ENCODE measurements at places on chromosomes 4 and X.

- no peak for DNase-seq
These were observed 95.5 kb downstream of the SOWAHB start for GRCh38 chr4:76802236-76803021.

- DNase-seq: no peak
These were observed 763 bp upstream of the PRRG1 start for GRCh38 chrX:37348231-37348970.

DNA sequence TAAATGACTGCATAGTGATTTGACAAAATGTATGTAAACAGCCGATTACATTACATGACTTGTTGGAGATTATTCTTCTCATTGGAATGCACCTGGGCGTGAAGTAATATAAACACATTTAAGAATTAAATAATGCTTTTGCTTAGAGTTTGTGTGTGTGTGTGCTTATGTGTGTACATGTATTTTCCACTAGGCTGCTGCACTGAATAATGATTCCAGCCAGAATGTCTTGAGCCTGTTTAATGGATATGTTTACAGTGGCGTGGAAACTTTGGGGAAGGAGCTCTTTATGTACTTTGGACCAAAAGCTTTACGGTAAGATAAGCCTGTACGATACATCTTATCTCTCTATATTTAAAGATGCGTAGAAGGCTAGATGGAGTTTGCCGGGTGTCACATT lies 12.6 kb downstream of the NEIL3 start:
- DNase-seq: no peak

DNA sequence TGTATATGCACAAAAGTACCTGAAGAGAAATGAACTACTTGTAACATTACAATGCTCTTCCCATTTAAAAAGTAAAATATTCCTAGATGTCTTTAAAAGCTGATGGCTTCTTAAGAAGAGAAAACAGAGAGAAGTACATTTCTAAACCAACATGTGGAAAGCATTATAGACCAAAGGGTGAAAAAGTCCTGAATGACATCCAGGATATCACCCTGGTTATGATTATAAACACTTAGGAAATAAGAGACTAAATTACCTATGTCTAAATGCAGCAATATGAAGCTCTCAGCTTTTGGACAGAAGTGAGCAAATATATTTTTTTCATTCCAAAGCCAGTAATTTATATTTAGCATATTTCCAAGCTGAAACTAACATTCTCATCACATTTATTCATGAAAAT lies 21.7 kb upstream of the EGFL6 start:
- no peak for DNase-seq

DNA sequence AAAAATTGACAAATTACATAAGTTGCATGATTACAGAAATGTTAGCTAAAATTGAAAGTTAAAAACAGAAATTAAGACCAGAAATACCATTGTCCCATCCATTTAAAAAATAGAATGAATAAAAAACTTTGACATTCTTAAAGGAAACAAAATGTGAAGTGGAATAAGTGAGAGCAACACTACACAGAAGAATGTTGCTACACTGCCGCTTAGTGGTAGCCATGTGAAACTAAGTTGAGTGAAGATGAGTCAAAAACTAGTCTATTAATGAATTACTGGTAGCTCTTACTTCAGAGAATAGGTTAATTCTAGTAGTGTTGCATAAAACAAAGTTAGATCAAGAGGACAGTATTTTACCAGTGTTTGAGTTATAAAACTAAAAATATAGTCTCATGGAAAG lies 571.0 kb upstream of the KLHL4 start:
- no peak for DNase-seq

- no peak for DNase-seq
These were observed 12.1 kb upstream of the RUFY3 start for GRCh38 chr4:70709611-70710205.

- DNase-seq: no peak
These were observed 14.6 kb upstream of the ZNF630 start for GRCh38 chrX:48086082-48086481.

DNA sequence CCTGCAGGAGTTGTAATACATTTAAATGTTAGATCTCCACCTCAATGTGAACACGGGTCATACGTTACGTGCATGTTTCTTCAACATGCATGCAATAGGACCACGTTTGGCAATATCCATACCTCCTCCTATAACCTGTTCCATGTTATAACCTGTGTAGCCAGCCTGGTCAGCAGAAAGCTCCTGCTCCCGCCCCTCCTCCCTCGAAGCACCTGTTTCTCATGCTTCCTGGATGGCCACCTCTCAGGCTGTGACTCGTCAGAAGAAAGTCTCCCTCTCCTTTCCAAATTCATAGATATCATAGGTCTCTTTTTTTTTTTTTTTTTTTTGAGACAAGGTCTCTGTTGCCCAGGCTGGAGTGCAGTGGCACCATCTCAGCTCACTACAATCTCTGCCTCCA lies 96.5 kb downstream of the HMX1 start:
- DNase-seq: no peak

- DNase-seq: no peak
These were observed 131.6 kb downstream of the CEP135 start for GRCh38 chr4:56080384-56080783.

GRCh38 chr4:123495530-123495929 lies 98.9 kb downstream of the SPRY1 start:
- no peak for DNase-seq

- no peak for DNase-seq
These were observed 1131.6 kb upstream of the PCDH7 start for GRCh38 chr4:29588617-29589016.

GRCh38 chr4:98110214-98110613 lies 33.1 kb downstream of the STPG2 start:
- no peak for DNase-seq

- DNase-seq: no peak
These were observed 6.9 kb downstream of the ANXA10 start for GRCh38 chr4:168099195-168099594.

DNA sequence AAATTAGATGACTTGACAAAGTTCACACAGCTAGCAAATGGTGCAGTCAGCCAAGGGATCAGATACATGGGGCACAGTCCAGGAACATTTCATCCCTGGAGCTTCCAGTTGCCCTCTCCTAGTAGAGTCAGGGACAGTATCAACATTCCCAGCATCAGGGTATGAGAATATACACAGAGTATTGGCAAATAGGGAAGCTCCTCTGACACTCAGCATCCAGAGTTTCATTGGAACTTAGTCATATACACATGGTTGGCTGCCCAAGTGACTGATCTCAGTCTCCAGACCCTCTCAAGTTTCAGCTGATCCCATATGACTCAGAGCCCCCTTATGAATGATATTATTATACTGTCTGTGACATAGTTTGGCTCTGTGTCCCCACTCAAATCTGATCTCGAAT lies 13.7 kb upstream of the KCTD8 start:
- DNase-seq: no peak

- no peak for DNase-seq
These were observed 163.3 kb downstream of the MID1 start for GRCh38 chrX:10457092-10457491.

DNA sequence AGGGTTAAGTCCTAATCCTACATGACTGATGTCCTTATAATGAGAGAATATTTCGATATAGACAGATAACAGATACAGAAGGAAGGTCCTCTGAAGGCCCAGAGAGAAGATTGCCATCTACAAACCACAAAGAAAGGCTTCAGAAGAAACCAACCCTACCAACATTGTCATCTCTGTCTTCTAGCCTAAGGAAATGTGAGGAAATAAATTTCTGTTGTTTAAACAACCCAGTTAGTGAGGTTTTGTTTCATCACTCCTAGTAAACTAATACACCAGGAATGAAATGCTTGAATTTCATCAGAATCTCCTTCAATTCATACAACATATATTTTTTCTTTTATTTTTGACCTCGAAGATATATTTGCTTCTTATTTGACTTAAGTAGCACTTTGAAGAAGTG lies 1527.8 kb downstream of the STIM2 start:
- no peak for DNase-seq

GRCh38 chrX:18894156-18894555 lies 89.8 kb downstream of the PHKA2 start:
- no peak for DNase-seq

DNA sequence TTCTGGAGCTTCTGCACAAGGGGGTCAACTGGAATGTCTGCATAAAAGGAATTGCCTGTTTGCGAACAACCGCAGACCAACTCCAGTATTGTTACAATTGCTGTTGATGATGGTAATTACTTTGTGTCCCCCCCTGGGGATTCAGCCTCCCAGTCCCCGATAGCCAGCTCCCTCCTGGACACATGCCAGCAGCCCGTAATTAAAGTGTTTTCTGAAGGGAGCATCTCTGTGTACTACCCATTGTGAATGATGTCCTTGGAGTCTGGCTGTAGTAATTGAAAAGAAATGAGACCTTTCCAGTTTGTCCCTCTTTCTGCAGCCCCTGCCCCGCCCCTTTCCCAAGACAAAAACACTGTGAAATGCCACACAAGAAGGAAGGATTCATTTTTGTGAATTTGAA lies 377.1 kb upstream of the LCORL start:
- DNase-seq: no peak

DNA sequence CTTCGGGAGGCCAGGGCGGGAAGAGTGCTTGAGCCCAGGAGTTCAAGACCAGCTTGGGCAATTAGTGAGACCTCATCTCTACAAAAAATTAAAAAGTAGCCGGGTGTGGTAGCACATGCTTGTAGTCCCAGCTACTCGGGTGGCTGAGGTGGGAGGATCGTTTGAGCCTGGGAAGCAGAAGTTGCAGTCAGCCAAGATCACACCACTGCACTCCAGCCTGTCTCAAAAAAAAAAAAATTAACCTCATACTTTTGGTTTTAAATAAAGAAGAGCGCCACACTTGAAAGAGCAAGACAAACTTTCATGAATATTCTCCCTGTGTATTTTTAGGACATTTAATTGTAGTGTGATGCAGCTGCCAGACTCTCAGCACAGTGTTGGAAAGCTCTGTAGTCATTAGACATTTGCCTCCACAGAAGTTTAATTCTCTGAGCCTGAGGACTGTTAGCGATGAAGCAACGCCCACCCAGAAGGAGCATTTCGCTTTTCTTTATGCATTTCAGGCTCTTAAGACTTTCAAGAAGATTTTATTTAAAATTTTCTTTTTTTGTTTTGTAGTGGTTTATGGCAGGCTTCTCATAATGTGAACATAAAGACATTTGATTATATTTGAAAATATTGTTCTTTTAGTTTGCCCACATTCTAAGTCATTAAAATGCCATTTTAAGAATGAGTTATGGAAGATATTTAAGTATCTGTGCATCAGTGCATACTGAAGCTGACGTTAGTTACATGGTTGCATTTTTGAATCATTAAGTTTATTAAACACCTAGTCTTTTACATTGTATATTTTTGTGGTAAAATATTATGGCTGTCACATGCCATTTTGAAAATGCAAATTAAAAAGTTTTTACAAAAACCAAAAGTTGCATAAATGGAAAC lies 45.8 kb downstream of the DCLK2 start:
- DNase-seq: no peak

GRCh38 chrX:107477406-107477805 lies 28.0 kb downstream of the FRMPD3 start:
- DNase-seq: no peak

DNA sequence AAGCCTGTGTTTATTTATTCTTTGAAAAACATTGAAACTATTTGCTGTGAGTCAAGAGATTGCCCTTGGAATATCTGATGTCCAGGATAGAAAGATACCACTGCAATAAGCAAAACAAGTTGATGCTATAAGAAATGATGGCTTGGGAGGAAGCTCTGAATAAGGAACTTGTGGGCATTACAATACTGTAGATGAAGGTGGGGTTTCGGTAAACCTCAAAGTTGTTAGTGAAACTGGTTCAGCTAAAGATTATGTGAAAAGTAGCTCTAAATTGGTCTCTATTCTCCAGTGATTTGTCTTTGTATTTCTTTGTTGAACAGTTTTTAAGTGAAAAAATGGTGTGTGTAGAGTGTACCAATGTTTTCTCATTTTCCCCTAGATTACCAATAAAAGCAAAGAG lies 128.7 kb downstream of the AKAP4 start:
- DNase-seq: no peak

DNA sequence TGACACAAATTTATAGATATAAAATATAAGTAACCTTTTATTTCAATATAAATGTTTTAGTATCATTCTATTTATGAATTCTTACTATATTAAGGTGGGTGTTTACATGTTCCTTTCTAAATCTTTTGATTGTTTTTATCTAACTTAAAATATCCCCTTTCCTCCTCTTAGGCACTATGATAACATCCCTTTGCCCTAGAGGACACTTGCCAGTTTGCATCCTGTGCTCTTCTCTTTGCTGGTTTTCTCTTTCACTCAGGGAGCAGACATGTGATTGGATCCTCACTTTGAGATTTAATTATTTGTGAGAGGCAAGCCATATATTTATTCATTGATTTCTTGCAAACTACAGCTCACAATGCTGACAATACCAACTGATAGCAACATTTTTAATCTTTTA lies 16.2 kb downstream of the LRIT3 start:
- no peak for DNase-seq

DNA sequence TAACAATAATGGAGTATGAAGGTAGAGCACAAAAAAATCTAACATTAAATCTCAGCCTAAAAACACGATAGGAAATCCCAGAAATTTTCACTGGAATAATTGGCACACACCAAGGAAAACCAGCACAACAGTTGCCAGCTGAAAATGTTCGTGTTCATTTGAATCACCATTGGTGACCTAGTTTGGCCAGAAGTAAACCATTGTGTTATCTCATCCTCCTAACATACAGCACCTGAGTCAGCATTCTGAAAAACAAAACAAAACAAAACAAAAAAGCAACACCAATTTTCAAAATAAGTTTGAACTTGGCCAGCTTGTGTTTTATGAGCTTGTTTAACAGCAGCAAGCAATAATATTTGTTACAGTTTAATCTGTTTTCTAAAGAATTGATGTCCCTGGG lies 41.1 kb downstream of the UCHL1 start:
- no peak for DNase-seq

- DNase-seq: no peak
These were observed 27.3 kb downstream of the ANXA3 start for GRCh38 chr4:78578674-78579425.

DNA sequence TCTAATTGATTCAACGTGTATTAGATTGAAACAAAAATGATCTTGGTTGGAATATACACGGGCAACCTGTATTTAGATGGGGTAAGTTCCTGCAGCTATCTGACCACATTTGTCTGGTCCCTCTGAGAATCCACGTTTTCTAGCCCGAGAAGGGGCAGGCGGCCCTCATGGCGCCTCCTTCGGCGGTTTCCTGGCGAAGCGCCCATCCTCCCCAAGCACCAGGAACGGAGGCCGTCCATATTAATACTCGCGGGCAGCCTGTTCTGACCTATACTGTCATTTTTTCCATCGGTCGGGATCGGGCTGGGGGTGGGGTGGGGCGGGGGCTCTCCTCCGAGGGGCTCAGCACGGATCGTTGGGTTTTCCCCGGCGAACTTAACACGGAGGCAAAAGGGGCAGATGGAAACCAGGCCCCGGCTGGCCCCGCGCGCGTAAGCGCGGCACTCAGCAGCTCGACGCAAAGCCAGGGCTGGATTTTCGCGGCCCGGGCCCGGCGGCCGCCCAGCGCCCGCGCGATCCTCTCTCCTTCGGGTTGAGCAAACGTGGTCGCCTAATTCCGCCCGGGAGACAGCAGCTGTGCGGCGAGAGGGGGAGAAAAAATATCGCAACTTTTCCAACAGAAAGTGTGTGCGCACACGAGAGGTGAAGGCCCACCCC lies 77.2 kb upstream of the BCOR start:
- no peak for DNase-seq

- no peak for DNase-seq
These were observed 69.9 kb downstream of the COX7B2 start for GRCh38 chr4:46839128-46839527.

GRCh38 chr4:117378942-117379341 lies 293.6 kb upstream of the TRAM1L1 start:
- no peak for DNase-seq

Measured in natural killer cell treated with Interleukin-12 subunit alpha and Interleukin-12 subunit beta and Interleukin-15 and Interleukin-18, amount 100 ng/mL, for 72 hours (primary cell).